ENCODE measurements at places on chromosomes 6 and 20. TPM values are rescaled to one million over a fixed set of nuclear protein-coding genes. Genes with fewer than 3 reads are reported as not detected.

GRCh38 chr20:48765359-48765758, 62.4 kb downstream of the PREX1 start:
- no peaks in the 10 kb centered on the region for H3K27me3 ChIP-seq
- H3K27ac ChIP-seq: no peak overlapping the region
- H3K4me1 ChIP-seq: no peaks in the 10 kb centered on the region
- DNase-seq: no peak
- no peak overlapping the region for H3K4me3 ChIP-seq

DNA sequence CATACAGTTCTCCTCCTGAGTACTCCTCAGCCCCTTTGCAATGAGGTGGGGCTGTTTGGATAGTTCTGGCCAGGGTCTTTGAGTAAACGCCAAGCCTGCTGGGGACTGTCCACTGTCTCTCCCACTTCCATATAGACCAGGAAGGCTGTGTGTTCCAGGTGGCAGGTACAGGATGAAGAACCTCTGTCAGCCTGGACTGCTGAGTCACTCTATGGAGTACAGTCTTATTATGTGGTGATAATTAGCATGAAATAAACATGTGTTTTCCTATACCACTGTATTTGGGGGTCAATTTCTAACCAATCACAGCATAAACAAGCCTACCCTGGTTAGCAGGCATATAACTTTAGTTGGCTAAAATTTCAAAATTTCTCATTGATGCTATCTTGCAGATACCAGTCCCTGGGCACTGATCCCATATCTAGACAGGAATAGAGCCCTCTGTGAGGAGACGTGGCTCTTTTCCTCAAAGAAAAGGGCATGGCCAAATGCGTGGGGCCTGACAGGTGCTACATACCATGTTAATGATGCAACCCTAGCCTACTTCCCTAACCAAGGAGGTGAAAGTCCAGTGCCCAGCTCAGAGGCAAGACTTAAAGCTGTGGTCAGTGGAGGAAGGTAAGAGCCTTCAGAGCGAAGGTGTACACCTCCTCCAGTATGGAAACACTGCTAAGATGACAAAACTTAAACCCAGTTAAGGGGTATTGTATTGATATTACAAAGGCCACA, 4.5 kb upstream of the ALDH8A1 start:
- no peaks in the 10 kb centered on the region for H3K36me3 ChIP-seq
- H3K4me3 ChIP-seq: no peak overlapping the region
- DNase-seq: no peak
- no peak overlapping the region for H3K27ac ChIP-seq

- no peaks in the 10 kb centered on the region for H3K27me3 ChIP-seq
- no peak for DNase-seq
- no peak overlapping the region for H3K27ac ChIP-seq
- no peak overlapping the region for H3K4me3 ChIP-seq
Measured at GRCh38 chr20:41415191-41415590, 48.6 kb upstream of the EMILIN3 start.

DNA sequence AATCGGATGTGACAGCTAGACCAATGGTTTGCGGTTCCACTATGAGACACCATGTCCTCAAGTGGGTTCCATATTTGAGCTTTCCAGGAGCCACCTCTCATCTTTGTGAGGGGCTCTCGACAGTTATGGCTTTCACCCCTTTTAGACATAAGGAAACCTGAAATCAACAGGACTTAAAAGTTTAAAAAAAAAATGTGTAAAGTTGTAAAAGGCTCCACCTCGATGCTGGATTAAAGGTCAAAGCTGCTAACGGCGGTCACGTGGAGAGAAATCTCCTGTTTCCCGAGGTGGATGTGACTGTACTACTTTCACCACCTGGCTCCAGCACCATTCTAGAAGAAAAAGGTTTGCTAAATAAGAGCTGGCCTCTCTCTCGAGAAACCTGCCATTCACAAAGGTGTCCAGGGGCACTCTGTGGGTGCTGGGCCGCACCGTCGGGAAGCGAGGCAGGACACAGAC, 542 bp downstream of the ATP5F1E start:
- H3K4me3 ChIP-seq: peak overlapping the region; percentile 82
- peaks cover 4% of the 10 kb centered on the region for H3K4me1 ChIP-seq
- no peaks in the 10 kb centered on the region for H3K27me3 ChIP-seq
- peak overlapping the region; percentile 89 for H3K27ac ChIP-seq

- H3K4me1 ChIP-seq: no peaks in the 10 kb centered on the region
- no peak overlapping the region for H3K27ac ChIP-seq
- DNase-seq: no peak
- H3K4me3 ChIP-seq: no peak overlapping the region
- H3K27me3 ChIP-seq: no peaks in the 10 kb centered on the region
Measured at GRCh38 chr6:139988685-139989084, 614.2 kb upstream of the CITED2 start.

DNA sequence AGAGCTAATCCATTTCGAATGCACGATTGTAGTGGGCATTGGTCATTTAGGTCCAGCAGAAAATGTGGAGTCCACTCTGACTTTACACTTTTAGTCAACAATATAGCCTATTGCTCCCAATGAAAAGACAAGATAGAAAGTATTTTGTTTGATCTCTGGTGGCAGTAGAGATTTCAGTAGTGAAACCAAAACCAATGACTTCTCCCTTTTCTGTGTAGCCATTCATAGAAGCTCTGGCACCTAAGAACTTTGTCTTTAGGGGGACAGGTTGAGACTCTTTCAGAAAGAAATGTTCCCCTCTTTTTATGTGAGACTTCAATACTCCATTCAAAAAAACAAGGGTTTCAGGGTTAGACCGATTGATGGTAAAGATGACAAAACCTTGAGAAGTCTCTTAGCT, 510.8 kb upstream of the POU3F2 start:
- no peak for DNase-seq
- no peak overlapping the region for H3K4me3 ChIP-seq

- no peak overlapping the region for H3K4me3 ChIP-seq
- no peaks in the 10 kb centered on the region for H3K36me3 ChIP-seq
- no peak overlapping the region for H3K27ac ChIP-seq
- no peak for DNase-seq
- H3K4me1 ChIP-seq: no peaks in the 10 kb centered on the region
- H3K27me3 ChIP-seq: no peaks in the 10 kb centered on the region
Measured at GRCh38 chr6:80174900-80175572, 68.6 kb downstream of the BCKDHB start.

DNA sequence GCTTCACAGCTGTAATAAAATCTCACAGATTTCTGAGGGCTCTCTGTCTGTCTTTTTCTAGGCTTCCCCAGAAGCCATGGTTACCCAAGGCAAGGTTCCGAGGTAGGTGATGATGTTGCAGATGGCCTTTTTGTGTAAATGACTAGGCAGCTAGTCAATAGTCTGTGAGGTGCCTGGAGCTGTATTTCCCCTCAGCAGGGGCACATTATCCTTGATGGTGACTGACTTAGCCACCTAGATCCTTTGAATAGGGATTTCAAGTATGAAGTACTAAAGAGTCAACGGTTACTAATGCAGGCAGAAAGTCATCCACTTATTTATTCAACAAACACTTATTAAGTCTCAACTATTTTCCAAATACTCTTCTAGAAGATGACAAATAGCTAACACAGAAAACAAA, 49.3 kb upstream of the L3MBTL3 start:
- H3K4me3 ChIP-seq: no peak overlapping the region
- H3K36me3 ChIP-seq: no peaks in the 10 kb centered on the region
- H3K27me3 ChIP-seq: no peaks in the 10 kb centered on the region
- no peak overlapping the region for H3K27ac ChIP-seq
- no peak for DNase-seq

GRCh38 chr20:58143531-58143930, 84.9 kb downstream of the ANKRD60 start:
- no peak overlapping the region for H3K4me3 ChIP-seq
- H3K36me3 ChIP-seq: no peaks in the 10 kb centered on the region
- no peaks in the 10 kb centered on the region for H3K4me1 ChIP-seq

- no peak overlapping the region for H3K27ac ChIP-seq
- no peaks in the 10 kb centered on the region for H3K36me3 ChIP-seq
- no peak for DNase-seq
Measured at GRCh38 chr6:104201557-104201956, 658.2 kb downstream of the HACE1 start.

- DNase-seq: no peak
- H3K27me3 ChIP-seq: no peaks in the 10 kb centered on the region
- peak overlapping the region; percentile 27 for H3K27ac ChIP-seq
- no peak overlapping the region for H3K4me3 ChIP-seq
Measured at GRCh38 chr6:158009114-158009891, 27.6 kb downstream of the SYNJ2 start.

DNA sequence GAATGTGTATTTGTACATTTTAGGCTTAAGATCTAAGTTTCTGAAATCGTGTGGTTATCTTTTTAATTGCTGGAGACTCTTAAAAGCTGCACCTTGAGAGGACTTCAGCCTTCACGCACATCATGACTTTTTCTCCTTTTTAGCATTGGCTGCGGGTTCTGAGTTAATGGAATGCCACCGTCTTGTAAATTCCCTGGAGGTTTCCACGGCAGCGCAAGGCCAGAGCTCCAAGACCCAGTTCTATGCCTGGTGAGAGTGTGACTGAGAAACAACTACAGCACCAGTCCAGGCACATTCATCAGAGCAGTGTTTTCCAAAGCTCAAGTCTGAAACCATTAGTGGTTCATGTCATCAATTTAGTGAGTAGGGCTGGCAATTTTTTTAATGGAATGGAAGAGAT, 23.0 kb downstream of the PRR18 start:
- no peaks in the 10 kb centered on the region for H3K4me1 ChIP-seq
- no peak for DNase-seq
- no peaks in the 10 kb centered on the region for H3K27me3 ChIP-seq
- H3K27ac ChIP-seq: no peak overlapping the region
- H3K36me3 ChIP-seq: no peaks in the 10 kb centered on the region
- H3K4me3 ChIP-seq: no peak overlapping the region

DNA sequence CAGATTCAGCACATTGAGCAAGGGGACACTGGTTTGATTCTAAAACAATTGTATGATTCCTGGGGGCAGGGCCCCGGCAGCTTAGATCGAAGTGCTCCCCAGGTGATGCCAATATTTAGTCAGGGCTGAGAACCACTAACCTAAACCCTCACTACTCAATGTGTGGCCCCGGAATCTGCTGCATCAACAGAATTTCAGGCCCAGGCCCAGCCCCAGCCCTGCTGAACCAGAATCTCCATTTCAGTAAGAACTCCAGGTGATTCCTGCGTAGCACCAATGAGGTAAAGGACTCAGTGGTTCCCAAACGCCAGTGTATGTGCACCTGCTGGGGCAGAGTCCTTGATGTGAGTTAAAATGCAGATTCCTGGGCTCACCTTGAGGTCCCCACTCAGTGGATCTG, 152.8 kb upstream of the KCNG1 start:
- DNase-seq: no peak
- H3K36me3 ChIP-seq: no peaks in the 10 kb centered on the region
- H3K27me3 ChIP-seq: no peaks in the 10 kb centered on the region
- H3K27ac ChIP-seq: no peak overlapping the region
- H3K4me3 ChIP-seq: no peak overlapping the region

- no peaks in the 10 kb centered on the region for H3K27me3 ChIP-seq
- H3K4me3 ChIP-seq: no peak overlapping the region
- DNase-seq: no peak
- no peak overlapping the region for H3K27ac ChIP-seq
- H3K4me1 ChIP-seq: no peaks in the 10 kb centered on the region
- no peaks in the 10 kb centered on the region for H3K36me3 ChIP-seq
Measured at GRCh38 chr6:146149770-146150169, 120.9 kb downstream of the GRM1 start.

- no peak overlapping the region for H3K27ac ChIP-seq
- no peaks in the 10 kb centered on the region for H3K4me1 ChIP-seq
- DNase-seq: no peak
- H3K27me3 ChIP-seq: no peaks in the 10 kb centered on the region
- no peaks in the 10 kb centered on the region for H3K36me3 ChIP-seq
- H3K4me3 ChIP-seq: no peak overlapping the region
Measured at GRCh38 chr6:39166912-39167290, 51.9 kb upstream of the SAYSD1 start.

DNA sequence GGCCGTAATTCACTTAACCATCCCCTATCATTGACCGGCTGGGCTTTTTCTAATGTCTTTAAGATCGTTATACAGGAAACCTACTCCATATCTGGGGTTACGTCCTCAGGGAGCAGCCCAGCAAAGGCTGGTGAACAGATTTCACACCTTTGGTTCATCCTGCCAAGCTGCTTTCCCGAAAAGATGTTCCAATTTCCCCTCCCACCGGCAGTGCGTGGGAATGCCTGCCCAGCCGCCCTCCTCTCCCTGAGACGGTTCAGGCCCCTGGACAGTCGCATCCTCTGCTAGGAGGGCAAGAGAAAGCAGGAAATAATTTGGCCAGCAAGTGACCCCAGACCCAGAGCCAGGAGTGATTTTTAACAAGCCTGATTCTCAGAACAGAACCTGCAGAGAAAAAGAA, 16.3 kb downstream of the SIRPA start:
- no peak overlapping the region for H3K27ac ChIP-seq
- no peak for DNase-seq
- no peak overlapping the region for H3K4me3 ChIP-seq
- H3K36me3 ChIP-seq: no peaks in the 10 kb centered on the region
- H3K27me3 ChIP-seq: no peaks in the 10 kb centered on the region

GRCh38 chr6:26031595-26032339, 55.5 kb upstream of the HFE start:
- H3K27ac ChIP-seq: peak overlapping the region; percentile 97
- no peaks in the 10 kb centered on the region for H3K36me3 ChIP-seq
- peak; percentile 97 for DNase-seq
- no peaks in the 10 kb centered on the region for H3K27me3 ChIP-seq

DNA sequence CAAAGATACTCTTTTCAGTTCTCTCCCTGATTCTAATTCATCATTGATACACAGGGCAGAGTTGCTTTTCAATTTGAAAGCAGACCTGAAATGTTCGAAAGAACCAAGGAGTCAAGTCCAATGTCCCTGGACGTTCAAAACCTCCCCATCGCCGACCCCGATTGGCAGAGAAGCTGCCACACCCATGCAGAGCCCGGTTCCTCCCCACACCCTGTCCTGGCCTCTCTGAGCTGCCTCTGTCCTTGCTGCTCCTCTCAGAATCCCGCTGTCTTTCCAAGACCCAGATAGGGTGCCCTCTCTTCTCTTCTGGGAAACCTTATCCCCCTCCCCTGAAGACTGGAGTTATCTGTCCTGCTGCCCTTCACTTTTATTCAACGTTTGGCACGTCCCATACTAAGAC, 52.3 kb upstream of the CITED2 start:
- no peaks in the 10 kb centered on the region for H3K27me3 ChIP-seq
- no peak overlapping the region for H3K27ac ChIP-seq
- no peaks in the 10 kb centered on the region for H3K36me3 ChIP-seq
- no peak for DNase-seq

- H3K36me3 ChIP-seq: no peaks in the 10 kb centered on the region
- no peak overlapping the region for H3K4me3 ChIP-seq
- DNase-seq: no peak
- no peaks in the 10 kb centered on the region for H3K27me3 ChIP-seq
- no peak overlapping the region for H3K27ac ChIP-seq
Measured at GRCh38 chr6:17149571-17149970, 47.7 kb downstream of the STMND1 start.

- no peak overlapping the region for H3K27ac ChIP-seq
- H3K27me3 ChIP-seq: no peaks in the 10 kb centered on the region
- H3K4me3 ChIP-seq: no peak overlapping the region
- DNase-seq: no peak
Measured at GRCh38 chr6:136083540-136083939, 166.6 kb downstream of the MTFR2 start.

Gene ZBTB46
- 2.1 TPM for total RNA-seq

Gene MEP1A
- total RNA-seq: 38.0 TPM

Gene CD93
- total RNA-seq: 5.3 TPM

Gene EYA4
- 0.05 TPM for total RNA-seq

Gene HLA-DPA1
- 58.7 TPM for total RNA-seq

Gene PHACTR1
- 2.2 TPM for total RNA-seq

Gene GSS
- total RNA-seq: 83.4 TPM

Gene PAK5
- 0.07 TPM for total RNA-seq

Gene GPLD1
- 0.84 TPM for total RNA-seq

Gene DNMT3B
- total RNA-seq: 0.80 TPM

Measured in colonic mucosa (tissue), 4 donors.